ENCODE measurements at places on chromosomes 7 and 10.

DNA sequence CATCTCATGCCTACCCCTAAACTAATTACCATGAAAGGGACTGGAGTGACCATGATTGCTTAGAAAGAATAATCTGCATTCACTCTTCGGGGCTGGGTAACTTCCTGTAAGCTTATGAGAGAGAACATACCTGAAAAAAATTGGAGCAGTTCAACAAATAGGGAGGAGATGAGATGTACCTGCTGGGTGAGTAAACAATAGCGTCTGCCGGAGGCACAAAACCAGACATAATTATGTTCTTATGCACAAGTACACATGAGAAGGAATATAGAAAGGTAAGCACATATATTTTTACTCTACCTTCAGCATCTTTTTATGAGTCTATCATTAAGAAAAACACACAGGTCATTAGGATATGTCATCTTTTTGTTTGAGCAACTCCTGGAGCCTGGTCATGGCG is 224.6 kb upstream of the FERD3L start:
- DNase-seq = no peak

- DNase-seq = no peak
Observed at GRCh38 chr7:24769014-24769830, 12.0 kb upstream of the GSDME start.

- DNase-seq = no peak
Observed at GRCh38 chr10:5334196-5334880, 30.4 kb upstream of the UCN3 start.

GRCh38 chr7:148108381-148108780 is 482.2 kb upstream of the C7orf33 start:
- DNase-seq = no peak

DNA sequence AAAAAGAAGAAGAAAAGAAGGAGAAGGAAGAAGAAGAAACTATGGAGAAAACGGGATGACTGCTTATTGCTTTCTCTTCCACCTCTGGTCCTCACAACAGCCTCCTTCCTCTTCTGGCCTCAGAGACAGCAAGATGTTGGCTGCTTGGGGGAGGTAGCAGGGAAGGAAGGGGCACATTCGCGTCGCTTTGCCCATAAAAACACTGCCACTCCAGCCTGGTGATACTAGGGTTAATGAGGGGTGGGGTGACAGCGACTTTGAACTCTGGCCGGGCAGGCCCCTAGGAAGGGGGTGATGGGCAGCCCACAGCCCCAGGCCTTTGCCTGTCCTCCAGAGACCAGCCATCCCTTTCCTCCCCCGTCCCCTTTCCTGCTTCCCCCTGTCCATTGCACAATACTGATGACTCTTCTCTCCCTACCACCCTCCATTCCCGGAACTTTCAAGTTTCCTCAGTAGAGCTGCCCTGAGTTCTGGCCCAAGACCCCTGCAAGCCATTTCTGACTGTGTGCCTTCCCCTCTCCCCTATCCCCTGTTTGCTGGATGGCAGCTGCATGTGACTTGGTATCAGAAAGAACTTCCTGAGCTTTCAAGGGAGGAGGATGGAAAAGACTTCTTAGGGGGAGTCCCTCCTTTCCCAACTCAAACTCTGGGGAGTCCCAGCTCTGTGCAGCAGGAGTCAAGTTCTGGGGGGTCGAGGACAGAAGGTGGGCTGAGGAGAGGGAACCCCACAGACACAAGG is 2.2 kb upstream of the CUEDC2 start:
- no peak for DNase-seq

- no peak for DNase-seq
Observed at GRCh38 chr10:131650169-131650705, 250.6 kb upstream of the PPP2R2D start.

DNA sequence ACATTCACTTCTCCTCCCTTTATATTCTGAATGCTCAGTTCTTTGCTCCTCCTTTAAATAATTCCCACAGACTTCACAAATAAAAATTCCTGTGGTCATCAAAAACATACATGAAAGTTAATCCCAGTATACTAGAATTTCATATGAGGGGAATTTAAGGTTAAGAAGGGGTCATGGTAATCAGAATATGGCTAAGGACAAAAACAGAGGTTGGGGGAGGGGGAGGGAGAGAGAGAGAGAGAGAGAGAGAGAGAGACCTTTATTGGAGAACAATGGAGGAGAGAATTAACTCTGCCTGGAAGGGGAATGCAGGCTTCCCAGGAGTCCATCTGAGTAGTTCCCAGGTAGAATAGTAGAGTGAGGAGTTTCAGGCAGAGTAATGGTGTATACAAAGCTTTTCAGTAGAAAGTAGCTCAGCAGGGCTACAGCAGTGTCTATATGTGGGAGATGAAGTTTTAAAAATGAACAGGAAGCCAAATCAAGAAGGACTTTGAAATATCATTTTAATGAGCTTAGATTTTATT is 5.2 kb upstream of the CUBN start:
- DNase-seq = no peak

GRCh38 chr7:158454631-158455030 is 133.0 kb downstream of the PTPRN2 start:
- no peak for DNase-seq

- no peak for DNase-seq
Observed at GRCh38 chr10:49784681-49785080, 22.6 kb upstream of the OGDHL start.

- DNase-seq = no peak
Observed at GRCh38 chr7:144255471-144255897, 9.1 kb downstream of the OR2A7 start.

GRCh38 chr7:1109581-1110310 is 21.8 kb downstream of the GPER1 start:
- DNase-seq = no peak

- DNase-seq = no peak
Observed at GRCh38 chr10:61529208-61529607, 76.0 kb upstream of the TMEM26 start.

- DNase-seq = no peak
Observed at GRCh38 chr7:81111358-81111757, 192.5 kb upstream of the SEMA3C start.
